AG10803 (cell line): ENCODE measurements at places on chromosomes 2 and 18.

- DNase-seq: peak; percentile 79
Measured at GRCh38 chr2:235394278-235394828, 99.5 kb upstream of the AGAP1 start.

DNA sequence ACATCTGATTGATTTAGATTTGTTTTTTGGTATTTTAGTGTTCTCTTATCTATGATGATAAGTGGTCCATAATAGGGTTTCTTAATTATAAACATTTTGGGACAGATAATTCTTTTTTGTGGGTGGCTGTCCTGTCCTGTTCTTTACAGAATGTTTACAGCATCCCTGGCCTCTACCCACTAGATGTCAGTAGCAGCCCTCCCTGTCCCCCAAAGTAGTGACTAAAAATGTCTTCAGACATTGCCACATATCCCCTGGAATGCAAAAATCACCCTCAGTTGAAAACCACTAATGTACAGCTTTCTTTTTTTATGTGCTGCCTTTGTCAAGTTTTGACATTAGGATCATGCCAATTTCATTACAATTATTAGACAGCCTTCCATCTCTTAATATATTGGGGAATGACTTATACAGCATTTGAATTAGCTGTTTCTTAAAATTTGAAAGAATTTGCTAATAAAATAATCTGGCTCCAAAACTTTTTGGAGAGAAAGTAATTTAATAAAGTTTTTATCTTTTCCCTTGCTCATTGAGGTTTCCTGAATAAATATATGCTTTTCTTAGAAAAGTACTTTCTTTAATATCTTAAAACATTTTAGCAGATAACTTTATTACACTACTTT lies 19.5 kb downstream of the WIPF1 start:
- DNase-seq: peak; percentile 82

- DNase-seq: peak; percentile 12
Measured at GRCh38 chr2:204900910-204901309, 355.6 kb downstream of the PARD3B start.

GRCh38 chr2:42314892-42315468 lies 46.0 kb downstream of the COX7A2L start:
- DNase-seq: peak; percentile 93

GRCh38 chr2:62568074-62568473 lies 62.1 kb upstream of the TMEM17 start:
- DNase-seq: no peak

- DNase-seq: no peak
Measured at GRCh38 chr2:171939743-171940071, 17.4 kb downstream of the HAT1 start.

DNA sequence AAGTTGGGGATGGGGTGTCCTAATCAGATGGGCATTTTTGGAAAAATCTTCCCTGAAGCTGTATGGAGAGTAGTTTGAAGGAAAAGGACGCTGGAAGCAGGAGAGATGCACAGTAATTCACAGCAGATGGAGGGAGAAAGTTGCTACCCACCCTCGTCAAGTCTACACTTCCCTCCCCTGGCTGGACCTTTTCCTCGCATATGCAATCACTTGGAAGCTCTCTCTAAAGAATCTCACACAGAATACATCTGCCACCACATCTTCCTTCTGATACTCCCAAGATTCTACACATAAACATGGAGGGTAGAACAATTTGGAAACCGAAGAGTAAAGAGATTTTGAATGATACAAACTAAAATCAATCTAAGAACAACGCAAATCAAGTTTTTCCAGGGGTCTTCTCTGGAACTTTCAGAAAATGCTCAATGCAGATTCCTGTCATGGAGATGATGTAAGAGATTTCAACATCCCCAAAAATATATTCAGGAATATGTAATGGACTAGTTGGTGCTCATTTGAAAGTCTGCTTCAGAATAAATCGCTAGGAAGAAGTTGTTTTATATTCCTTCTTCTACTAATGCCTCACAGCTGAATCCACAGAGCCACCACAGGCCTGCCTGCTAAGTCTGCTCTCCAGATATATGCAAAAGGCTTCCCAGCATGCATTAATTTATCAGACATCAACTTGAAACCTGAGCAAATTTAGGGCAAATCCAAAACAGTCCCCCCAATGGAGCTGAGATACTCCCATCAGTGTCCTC lies 291.5 kb downstream of the LRATD1 start:
- DNase-seq: no peak

- DNase-seq: no peak
Measured at GRCh38 chr2:66233981-66234380, 200.9 kb upstream of the MEIS1 start.

- DNase-seq: no peak
Measured at GRCh38 chr2:240622531-240623235, 2.6 kb upstream of the GPR35 start.

DNA sequence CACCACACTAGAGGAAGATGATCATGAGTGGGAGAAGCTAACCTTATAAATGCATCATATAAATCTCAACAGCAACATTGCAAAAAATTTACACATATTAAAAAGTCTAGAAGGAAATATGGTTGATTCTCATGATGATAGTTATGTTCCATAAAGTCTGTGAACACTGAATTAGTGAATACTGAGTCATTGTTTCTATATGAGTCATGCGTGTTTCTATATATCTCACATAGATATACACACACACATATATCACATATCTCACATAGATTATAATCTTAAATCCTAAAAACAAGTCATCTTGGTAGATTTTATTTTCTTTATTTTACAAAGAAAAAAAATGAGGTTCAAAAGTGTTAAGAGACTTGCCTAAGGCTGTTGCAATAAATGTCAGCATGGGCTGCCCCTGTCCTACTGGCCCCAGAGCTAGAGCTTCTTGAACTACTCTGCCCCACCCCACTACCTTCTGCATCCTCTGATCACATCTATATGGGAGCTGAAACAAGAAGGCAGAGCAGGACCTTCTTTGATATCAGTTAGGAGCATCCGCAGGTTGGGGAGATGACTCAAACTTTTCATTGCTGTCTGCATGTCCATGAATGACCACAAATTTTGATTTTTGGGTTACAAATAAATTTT lies 81.8 kb upstream of the ADAM23 start:
- no peak for DNase-seq

DNA sequence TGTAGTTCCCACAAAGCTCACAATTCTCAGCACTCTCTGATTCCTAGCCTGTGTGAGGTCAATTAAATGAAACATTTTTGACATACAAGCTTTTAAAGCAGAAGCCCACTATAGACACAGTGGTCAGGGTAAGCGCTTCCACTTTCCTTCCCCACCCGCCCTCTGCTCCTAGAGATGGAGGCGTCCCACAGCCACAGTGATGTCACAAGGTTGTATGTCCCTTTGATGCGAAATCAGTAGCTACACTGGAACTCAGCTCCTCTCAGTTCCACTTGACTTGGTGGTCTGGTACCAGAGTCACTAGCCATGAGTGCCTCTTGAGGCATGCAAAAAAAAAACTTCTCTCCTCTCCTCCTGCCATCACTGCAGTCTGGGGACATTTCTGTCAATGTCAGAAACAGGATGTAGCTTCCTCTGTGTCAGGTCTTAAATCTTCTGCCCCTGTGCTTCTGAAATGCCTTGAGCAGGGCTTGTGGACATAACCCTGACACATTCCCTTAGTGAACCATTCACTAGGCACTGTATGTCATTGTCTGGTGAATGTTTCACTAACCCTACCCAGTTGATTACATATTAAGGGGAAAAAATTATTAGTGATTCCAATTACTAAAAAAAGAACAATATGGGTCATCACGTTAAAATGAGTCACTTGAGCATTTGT lies 7.8 kb downstream of the SULT1C4 start:
- DNase-seq: no peak
